ENCODE measurements at places on chromosomes 5 and 9. TPM values are rescaled to one million over a fixed set of nuclear protein-coding genes. Genes with fewer than 3 reads are reported as not detected.

SPINK6 gene
- 0.45 TPM for total RNA-seq

ROPN1L gene
- 2.9 TPM for total RNA-seq

RNF180 gene
- total RNA-seq = 0.26 TPM

LRRC14B gene
- total RNA-seq = not detected

CDH12 gene
- total RNA-seq = not detected

GPR21 gene
- not detected for total RNA-seq

PCDHB11 gene
- total RNA-seq = 0.08 TPM

All from A549 treated with Mapracorat at 1 μM for 4 hours (cell line).